CD4-positive, alpha-beta T cell treated with Interleukin-15 for 1 hour (primary cell): ENCODE measurements at places on chromosomes 2 and 18.

DNA sequence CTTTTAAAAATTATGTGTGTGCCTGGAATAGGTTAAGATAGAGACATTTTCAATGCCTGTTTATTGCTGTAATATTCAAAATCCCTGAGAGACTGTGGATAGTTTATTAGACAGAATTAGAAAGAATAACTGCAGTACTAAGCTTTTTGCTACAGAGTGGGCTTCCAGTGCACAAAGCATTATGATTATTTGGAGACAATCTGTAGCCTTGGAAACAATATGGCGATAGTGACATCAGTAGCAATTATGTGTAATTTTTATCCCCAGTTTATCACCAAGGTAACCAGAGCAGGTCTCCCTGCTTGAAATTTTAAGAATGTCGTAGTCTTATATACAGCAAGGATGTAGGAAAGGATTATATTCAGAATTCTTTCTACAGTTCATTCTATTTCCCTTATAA, 100.0 kb downstream of the MYO3B start:
- no peak for DNase-seq

- DNase-seq: no peak
These were observed 34.2 kb downstream of the MYO7B start for GRCh38 chr2:127569666-127570065.

GRCh38 chr18:49560624-49561288, 1.1 kb upstream of the LIPG start:
- DNase-seq: no peak

DNA sequence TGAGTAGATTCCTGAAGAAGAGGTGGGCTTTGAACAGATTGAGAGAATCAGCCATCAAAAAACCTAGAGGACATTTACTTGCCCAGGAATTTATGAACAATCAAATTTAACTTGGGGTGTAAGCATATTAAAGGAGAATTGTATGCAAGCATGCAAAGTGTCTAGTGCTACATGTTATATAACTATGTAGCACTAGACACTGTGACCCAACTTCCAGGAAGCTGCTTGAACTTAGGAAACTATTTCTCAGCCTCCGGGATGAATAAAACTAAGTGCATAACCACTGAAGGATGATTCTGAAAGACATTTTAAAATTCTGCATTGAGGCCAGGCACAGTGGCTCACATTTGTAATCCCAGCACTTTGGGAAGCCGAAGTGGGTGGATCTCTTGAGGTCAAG, 12.4 kb downstream of the MFF start:
- DNase-seq: no peak

- no peak for DNase-seq
These were observed 68.5 kb downstream of the MYO5B start for GRCh38 chr18:50126471-50126870.

DNA sequence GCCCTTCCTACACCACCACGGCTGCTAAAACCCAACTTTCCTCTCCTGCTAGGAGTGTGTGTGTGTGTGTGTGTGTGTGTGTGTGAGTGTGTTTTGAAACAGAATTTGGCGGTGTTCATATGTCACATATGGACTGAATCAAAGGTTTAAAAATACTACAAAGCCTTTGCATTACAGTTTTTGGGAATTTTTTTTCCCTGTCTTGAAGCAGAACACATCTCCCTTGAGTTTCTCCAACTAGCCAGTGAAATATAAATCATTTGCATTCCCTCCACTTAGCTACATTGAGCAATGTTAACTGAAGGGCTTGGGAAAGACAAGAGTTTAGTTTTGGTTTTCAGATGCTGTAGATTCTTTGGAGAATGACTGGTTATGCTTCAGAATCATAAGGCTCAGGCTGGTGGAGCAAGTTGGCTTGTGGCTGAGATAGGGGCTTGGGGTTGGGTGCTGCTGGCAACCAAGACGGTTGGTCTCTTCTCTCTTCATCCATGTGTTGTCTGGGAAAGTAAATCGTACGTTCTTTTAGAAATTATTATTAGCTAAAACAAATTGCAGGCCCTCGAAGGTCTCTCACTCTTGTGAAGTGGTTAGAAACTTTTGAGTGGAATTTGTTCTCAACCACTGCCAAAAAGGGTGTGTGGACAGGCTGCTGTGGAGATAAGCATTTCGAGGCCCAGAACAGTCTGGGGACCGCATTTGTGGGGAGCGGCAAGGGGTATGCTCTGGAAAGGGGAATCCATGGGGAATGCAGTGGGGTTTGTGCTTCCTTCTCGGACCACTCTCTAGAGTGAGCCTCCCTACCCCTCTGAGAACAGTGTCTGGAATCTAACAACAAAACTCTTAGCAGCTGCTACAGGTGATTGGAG, 1.4 kb downstream of the NRP2 start:
- DNase-seq: no peak

DNA sequence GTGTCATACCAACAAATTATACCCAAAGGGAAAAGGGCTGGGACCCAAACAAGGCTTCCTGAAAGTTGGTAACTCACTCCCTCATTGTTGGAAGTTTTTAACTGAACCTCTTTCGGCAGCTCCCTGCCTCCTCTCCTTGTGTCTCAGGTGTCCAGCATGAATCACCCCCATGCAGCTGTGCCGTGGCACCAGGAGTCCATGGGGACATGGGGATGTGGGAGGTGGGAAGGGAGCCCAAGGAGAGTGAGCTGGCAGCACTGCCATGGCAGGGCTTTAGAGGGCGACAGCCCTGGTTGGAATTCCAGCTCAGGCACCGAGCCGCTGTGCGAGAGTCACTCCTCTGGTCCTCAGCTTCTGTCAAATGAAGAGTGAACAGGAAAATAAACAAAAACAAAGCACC, 12.5 kb upstream of the GYPC start:
- no peak for DNase-seq

DNA sequence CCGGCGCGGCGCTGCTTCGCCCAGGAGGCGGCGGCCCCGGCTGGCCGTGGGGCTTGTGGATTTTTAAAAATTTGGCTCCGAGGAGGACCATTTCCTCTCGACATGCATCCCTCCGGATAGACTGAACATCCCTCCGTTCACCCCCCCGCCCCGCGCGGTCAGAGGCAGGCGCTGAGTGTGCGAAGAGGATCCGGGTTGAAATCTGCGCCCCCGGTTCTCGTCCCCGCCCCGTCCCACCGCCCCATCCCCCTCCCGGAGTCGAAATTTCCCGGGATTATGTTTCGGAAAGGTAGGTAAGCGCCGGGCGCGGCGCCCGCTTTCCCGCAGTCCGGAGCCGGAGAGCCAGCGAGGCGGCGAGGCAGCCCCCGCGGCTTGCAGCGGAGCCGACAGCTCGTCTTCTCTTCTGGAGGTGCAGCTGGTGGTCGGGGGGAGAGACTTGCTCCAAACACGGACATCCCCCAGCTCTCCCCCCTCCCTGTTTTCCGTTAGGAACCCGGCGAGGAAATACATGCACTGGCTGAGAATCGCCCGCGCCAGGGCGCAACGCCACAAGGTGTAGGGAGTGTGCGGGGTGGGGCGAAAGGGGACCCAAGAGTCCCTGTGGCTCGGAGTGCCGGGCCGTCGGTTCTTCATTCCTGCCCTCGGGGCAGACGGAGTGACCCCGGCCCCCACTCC, at the start of gene PRKCE:
TSS of gene PRKCE (plus strand) at position 261 of the 675 bp plus-strand sequence.
- DNase-seq: peak; percentile 31

GRCh38 chr2:3241971-3242746, 135.5 kb downstream of the EIPR1 start:
- no peak for DNase-seq

- no peak for DNase-seq
These were observed 7.4 kb downstream of the PLEKHB2 start for GRCh38 chr2:131112529-131112928.

- no peak for DNase-seq
These were observed 166.4 kb downstream of the ZNF385B start for GRCh38 chr2:179694963-179695362.

- no peak for DNase-seq
These were observed 484.2 kb downstream of the PID1 start for GRCh38 chr2:228786901-228787300.

DNA sequence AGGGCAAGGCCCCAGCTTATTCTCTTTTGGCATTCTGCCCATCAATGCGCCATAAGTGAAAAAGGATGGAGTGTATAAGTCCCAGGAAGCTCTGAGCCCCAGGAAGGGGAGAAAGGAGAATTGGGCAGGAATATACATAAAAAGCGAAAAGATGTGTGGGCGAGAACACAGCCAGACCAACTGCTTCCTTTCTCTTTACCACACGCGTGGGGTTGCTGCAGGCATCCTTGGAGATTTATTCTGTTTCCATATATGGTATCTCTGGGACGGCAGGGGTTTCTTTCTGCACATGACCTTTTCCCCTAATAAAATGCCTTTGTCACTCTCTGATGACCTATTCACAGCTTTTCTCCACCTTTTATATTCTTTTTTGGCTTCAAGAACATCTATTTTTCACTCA, 440.5 kb downstream of the NBAS start:
- no peak for DNase-seq

DNA sequence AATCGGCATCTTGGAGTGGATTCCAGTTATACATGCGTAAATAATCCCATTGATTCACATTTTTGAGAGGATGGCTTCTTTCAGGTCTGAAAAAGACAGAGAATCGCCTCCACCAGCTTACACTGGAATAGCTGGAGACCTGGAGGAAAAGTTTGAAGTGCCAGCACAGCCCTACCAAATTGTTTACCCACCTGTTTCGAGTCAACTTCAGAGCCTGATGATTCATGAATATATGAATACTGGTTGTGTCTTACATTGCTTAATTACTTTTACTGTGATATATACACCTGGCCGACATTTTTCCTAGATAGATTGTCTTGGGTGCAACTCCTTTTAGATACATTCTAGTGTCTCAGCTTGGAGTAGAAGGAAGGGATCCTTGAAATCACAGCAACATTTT, 335 bp upstream of the NCKAP5 start:
- no peak for DNase-seq

DNA sequence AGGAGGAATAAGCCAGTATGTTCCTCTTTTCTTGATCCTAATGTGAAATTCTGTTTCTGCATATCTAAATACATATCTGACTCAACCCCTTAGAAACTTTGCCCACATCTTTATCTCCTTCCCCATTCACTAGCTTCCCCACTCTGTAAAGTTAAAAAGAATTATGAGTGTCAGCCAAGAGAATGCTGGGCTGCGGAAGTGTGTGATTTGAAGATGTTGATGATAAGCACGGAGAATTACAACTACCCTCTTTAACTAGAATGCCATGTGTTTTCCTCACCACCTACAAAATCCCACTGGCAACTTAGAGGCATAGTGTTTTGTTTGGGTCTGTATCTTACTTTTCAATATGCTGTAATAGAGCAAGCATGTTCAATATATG, 490.4 kb upstream of the FANCL start:
- no peak for DNase-seq
